ENCODE measurements at places on chromosomes 3 and 15. TPM values are rescaled to one million over a fixed set of nuclear protein-coding genes. Genes with fewer than 3 reads are reported as not detected.

DNA sequence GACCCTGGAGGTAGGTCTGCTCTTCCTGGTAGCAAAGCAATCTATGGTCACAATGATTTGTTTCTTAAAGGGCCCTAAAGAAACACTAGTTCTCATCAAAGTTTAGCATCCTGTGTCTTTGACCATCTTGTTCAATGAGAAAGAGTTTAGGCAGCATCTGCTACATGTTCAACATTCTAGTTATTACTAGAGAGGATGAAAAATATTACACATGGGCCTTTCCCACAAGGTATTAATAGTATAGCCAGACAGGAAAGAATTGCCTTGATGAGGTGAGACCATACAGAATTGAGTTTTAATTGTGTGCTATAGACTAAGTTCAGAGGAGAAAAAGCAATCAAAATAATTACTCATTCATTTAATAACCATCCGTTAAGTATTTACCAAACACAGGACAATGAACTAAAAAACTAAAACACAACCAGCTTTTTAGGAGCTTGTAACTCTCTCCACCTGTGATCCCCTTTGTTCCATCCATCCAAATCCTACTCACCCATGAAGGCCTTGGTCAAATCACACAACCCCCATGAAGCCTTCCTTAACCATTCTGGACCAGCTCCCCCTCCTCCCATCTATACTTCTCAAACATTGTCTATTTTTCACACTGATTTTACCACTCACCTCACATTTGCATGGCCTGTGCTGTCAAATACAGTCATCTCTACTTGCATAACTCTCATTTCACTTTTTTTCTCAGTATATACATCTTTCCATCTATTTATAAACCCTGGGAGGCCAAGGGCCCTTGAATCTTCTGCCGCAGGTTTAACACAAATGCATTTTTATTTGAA, 122.9 kb downstream of the RORA start:
- H3K4me1 ChIP-seq, result no peaks in the 10 kb centered on the region
- H3K4me3 ChIP-seq, result no peak overlapping the region
- H3K27me3 ChIP-seq, result peaks cover 49% of the 10 kb centered on the region
- no peak for DNase-seq
- H3K27ac ChIP-seq, result no peak overlapping the region

LRRC34 gene
- total RNA-seq, result 0.50 TPM

DNA sequence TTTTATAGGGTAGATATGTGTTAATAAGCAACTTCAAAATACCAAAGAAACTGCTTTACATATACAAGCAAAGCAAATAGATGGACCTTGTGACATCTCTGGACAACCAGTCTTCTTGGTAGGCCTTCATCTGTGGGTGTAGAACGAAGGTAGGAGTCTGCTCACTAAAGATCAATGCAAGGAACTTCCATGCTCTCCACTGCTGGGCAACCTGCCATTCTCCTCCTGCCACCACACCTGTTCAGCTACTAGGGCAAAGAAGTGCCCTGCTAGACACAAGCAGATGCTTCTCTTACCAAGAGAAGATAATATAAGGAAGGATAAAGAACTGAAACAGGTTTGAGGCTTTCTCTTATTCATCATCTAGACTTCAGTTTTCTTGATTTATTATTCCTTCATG, 12.6 kb downstream of the PPARG start:
- no peak overlapping the region for H3K4me3 ChIP-seq
- peaks cover 37% of the 10 kb centered on the region for H3K27me3 ChIP-seq
- no peaks in the 10 kb centered on the region for H3K4me1 ChIP-seq
- no peak for DNase-seq

U2SURP gene
- 166 TPM for total RNA-seq

DNA sequence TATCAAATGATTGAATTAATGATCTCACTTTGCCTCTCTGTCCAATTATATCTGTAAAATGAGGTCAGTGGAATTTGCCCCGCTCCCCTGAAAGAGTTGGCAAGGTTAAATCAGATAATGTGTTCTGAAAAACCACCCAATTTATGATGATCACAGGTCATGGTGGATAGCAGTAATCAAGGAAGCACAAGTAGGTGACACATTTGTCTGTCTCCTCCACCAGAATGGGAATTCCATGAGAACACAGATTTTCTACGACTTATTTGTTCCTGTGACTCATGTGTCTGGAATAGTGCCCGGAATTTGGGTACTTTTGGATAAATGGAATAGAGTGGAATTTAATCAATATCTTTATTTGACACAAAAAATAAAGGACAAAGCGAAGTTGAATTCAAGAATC, 220.9 kb upstream of the SUCLG2 start:
- no peaks in the 10 kb centered on the region for H3K27me3 ChIP-seq
- no peaks in the 10 kb centered on the region for H3K36me3 ChIP-seq
- H3K4me1 ChIP-seq, result no peaks in the 10 kb centered on the region

ZMYND10 gene
- total RNA-seq, result 1.4 TPM

DNA sequence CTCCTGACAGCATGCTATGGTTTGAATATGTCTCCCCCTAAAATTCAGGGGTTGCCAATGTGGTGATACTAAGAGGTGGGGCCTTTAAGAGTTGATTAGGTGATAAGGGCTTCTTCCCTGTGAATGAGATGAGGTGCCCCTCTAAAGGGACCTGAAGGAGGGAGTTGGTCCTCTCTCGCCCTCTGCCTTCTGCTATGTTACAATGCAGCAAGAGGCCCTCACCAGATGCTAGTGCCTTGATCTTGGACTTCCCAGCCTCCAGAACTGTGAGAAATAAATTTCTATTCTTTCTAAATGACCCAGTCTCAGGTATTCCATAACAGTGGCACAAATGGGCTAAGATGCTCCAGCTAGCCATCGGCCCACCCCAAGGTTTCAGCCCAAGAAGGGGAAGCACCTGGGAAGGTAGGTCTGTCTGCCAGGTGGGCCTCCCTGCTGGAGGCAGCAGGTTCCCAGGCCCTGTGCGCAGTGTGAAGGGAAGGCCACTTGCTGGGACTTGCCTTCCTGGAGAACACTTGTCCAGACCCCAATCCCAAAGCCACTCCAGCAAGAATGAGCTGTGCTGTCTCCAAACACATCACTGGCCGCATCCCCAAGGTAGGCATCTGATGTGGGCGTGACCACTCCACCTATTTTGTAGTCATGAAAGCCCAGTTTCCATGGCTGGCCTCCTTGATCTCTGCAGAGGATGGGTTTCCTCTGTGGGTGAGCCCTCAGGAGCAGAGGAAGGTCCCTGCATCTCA, 9.0 kb downstream of the TGM4 start:
- no peaks in the 10 kb centered on the region for H3K4me1 ChIP-seq
- DNase-seq, result no peak
- H3K36me3 ChIP-seq, result no peaks in the 10 kb centered on the region
- H3K27ac ChIP-seq, result no peak overlapping the region
- H3K27me3 ChIP-seq, result peaks cover 17% of the 10 kb centered on the region

- H3K27me3 ChIP-seq, result no peaks in the 10 kb centered on the region
- H3K4me3 ChIP-seq, result no peak overlapping the region
- no peaks in the 10 kb centered on the region for H3K4me1 ChIP-seq
- no peak for DNase-seq
- H3K27ac ChIP-seq, result no peak overlapping the region
Observed at GRCh38 chr3:123295171-123295900, 93.6 kb downstream of the SEC22A start.

GRCh38 chr3:14320219-14320618, 82.2 kb upstream of the SLC6A6 start:
- no peak overlapping the region for H3K4me3 ChIP-seq
- no peaks in the 10 kb centered on the region for H3K4me1 ChIP-seq
- DNase-seq, result no peak
- no peaks in the 10 kb centered on the region for H3K27me3 ChIP-seq
- no peak overlapping the region for H3K27ac ChIP-seq

- no peak overlapping the region for H3K4me3 ChIP-seq
- H3K27ac ChIP-seq, result no peak overlapping the region
- peaks cover 44% of the 10 kb centered on the region for H3K27me3 ChIP-seq
Observed at GRCh38 chr3:126395846-126396513, 1.3 kb downstream of the CFAP100 start.

DNA sequence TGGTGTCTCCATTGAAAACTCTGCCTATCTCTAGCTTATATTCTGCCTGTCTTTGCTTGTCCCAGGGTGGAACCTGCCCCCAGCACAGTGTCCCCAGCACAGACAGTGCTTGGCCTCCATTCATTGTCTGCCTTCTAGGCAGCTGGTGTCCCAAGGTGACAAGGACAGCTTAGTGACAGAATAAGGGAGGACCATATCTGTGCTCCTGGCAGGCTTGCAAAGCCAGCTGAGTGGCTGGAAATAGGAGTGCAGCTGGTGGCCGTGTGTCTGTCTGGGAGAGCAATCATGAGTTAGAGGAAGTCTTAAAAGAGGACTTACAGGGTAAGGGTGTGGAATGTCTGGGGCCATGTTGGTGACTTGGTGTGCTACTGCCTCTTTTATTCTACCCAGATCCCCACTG, 33.4 kb downstream of the SCN5A start:
- H3K4me1 ChIP-seq, result no peaks in the 10 kb centered on the region
- DNase-seq, result no peak
- H3K4me3 ChIP-seq, result no peak overlapping the region
- H3K27ac ChIP-seq, result no peak overlapping the region

- no peaks in the 10 kb centered on the region for H3K27me3 ChIP-seq
- DNase-seq, result no peak
Observed at GRCh38 chr3:16426665-16427064, 86.8 kb downstream of the RFTN1 start.

GRCh38 chr3:20637729-20638128, 451.7 kb upstream of the SGO1 start:
- H3K36me3 ChIP-seq, result no peaks in the 10 kb centered on the region
- H3K27ac ChIP-seq, result no peak overlapping the region

GRCh38 chr3:10376353-10376752, 55.4 kb upstream of the SEC13 start:
- no peaks in the 10 kb centered on the region for H3K4me1 ChIP-seq
- H3K36me3 ChIP-seq, result no peaks in the 10 kb centered on the region
- DNase-seq, result no peak
- H3K27me3 ChIP-seq, result peaks cover 4% of the 10 kb centered on the region

GRCh38 chr3:79390352-79390751, 377.4 kb downstream of the ROBO1 start:
- no peak for DNase-seq
- H3K4me1 ChIP-seq, result no peaks in the 10 kb centered on the region
- H3K36me3 ChIP-seq, result peaks cover 7% of the 10 kb centered on the region
- no peak overlapping the region for H3K4me3 ChIP-seq
- H3K27me3 ChIP-seq, result no peaks in the 10 kb centered on the region

DNA sequence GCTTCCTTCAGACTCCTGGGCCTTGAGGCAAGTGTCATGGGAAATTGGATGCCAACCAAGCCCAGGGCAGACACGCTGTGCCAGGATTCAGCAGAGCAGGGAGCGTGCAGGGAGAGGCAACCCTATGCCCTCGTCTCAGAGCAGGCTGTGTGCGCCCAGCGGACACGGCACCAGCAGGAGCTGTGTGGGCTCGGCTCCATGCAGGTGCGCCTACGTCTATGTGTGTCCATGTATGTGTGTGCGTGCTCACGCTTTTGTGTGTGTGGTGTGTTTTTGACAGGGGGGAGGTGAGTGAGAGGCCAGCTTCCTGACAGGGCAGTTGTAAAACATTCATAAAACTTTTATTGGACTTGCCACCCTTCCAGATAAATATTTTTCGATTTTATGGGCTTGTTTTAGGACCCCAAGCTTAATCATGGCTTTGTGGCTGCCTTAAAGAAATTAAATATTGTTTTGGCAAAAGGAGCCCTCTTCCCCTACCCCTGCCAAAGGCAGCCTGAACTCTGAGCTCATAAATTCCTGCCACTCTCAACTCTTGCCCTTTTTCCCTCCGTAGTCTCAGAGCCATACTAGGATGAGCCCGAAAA, 84.4 kb downstream of the DNAJB8 start:
- H3K4me3 ChIP-seq, result no peak overlapping the region
- H3K27me3 ChIP-seq, result no peaks in the 10 kb centered on the region
- no peak overlapping the region for H3K27ac ChIP-seq
- no peak for DNase-seq

- peak overlapping the region; percentile 94 for H3K27ac ChIP-seq
- no peak for DNase-seq
- peak overlapping the region; percentile 86 for H3K4me3 ChIP-seq
- H3K36me3 ChIP-seq, result peaks cover 14% of the 10 kb centered on the region
- peaks cover 54% of the 10 kb centered on the region for H3K4me1 ChIP-seq
- H3K27me3 ChIP-seq, result no peaks in the 10 kb centered on the region
Observed at GRCh38 chr15:50137330-50137761, 18.3 kb upstream of the ATP8B4 start.

DNA sequence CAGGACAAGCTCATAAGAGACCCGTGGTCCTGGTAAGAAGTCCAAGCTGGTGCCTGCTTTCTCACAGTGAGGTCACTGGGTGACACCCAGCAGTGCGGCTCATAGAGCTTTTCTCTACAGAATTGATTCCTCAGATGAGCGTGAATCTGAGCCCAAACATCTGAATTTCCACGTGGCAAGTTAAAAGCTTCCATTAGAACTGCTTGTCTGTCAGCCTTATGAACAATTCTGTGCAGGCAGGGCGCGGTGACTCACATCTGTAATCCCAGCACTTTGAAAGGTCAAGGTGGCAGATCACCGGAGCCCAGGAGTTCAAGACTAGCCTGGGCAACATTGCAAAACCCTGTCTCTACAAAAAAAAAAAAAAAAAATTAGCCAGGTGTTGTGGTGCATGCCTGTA, 113.1 kb upstream of the ABHD17C start:
- H3K27me3 ChIP-seq, result peaks cover 10% of the 10 kb centered on the region
- H3K36me3 ChIP-seq, result no peaks in the 10 kb centered on the region
- no peak overlapping the region for H3K4me3 ChIP-seq
- H3K4me1 ChIP-seq, result no peaks in the 10 kb centered on the region

- no peak overlapping the region for H3K27ac ChIP-seq
- no peaks in the 10 kb centered on the region for H3K27me3 ChIP-seq
- DNase-seq, result no peak
- peaks cover under 1% of the 10 kb centered on the region for H3K36me3 ChIP-seq
- H3K4me3 ChIP-seq, result no peak overlapping the region
- H3K4me1 ChIP-seq, result no peaks in the 10 kb centered on the region
Observed at GRCh38 chr15:51536965-51537574, 85.5 kb downstream of the DMXL2 start.

All from natural killer cell treated with Interleukin-12 subunit alpha and Interleukin-12 subunit beta and Interleukin-15 and Interleukin-18, amount 100 ng/mL, for 72 hours (primary cell).